ENCODE measurements at places on chromosomes 7 and 10.

- no peak for DNase-seq
Measured at GRCh38 chr7:118590107-118590506, 365.6 kb downstream of the ANKRD7 start.

GRCh38 chr10:126014309-126014708 lies 117.9 kb downstream of the FANK1 start:
- peak; percentile 7 for DNase-seq

- DNase-seq, result peak; percentile 78
Measured at GRCh38 chr7:2019711-2020511, 212.8 kb downstream of the MAD1L1 start.

DNA sequence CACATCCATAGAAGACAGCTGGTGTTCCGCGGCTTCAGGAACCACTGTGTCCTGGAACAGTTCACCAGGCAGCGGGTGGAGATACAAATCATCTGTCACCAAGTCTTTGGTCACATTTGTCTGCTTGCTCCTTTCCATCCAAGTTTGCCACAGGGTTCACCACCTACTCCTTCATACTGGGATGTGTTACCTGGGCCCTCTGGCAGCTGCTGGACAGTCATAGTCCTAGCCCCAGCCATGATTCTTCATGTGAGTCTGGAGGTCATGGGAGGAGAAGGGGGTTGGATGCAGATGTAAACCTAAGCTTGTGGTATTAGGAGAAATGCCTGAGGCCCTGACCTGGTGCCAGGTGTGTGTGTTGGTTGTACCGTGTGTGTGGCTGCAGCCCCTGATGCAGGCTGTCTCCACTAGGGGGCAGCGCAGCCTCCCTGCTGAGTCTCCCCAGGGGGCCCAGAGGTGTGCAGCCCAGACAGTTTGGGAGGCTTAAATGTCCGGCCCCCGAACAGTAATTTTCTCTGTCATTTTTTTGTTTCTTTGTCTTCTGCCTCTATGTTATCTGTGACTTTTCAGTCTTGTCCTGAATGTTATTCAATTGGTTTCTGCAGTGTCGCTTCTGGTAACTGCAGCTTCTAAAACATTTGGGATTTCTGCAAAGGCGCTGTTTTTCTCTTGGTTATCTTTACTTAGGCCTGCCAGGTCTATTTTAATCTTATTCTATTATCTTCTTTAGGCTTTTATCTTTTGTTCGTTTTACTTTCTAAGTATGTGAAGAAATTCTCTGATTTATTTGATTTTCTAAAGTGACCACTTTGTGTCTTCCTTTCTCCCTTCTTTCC lies 14.8 kb downstream of the NPS start:
- no peak for DNase-seq

- DNase-seq, result no peak
Measured at GRCh38 chr7:99554939-99555338, 3.0 kb upstream of the FAM200A start.

DNA sequence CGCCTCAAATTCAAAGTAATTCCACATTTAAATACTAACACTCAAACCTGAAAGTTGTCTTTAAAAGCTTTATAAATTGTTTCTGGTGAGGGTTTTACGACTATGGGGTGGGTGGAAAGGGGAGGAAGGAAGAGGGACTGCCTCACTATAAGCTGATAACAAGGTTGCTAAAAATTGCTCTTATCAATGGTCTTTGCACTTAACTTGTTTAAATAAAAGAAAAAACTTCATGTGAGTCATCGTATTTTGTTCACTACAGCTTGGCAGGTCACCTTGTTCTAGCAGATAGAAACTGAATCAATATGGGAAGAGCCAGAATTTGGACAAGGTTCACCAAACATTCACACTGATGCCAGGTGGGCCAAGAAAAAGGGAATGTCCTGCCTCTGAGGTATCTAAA lies 129.2 kb downstream of the TES start:
- DNase-seq, result no peak

GRCh38 chr7:108374899-108375298 lies 81.3 kb downstream of the NRCAM start:
- DNase-seq, result no peak
